Stimulated activated CD4-positive, alpha-beta T cell treated with anti-CD3 and anti-CD28 coated beads, TNF-alpha, amount 100 ng/mL, for 1 hour (primary cell): ENCODE measurements at places on chromosomes 11 and 22.

DNA sequence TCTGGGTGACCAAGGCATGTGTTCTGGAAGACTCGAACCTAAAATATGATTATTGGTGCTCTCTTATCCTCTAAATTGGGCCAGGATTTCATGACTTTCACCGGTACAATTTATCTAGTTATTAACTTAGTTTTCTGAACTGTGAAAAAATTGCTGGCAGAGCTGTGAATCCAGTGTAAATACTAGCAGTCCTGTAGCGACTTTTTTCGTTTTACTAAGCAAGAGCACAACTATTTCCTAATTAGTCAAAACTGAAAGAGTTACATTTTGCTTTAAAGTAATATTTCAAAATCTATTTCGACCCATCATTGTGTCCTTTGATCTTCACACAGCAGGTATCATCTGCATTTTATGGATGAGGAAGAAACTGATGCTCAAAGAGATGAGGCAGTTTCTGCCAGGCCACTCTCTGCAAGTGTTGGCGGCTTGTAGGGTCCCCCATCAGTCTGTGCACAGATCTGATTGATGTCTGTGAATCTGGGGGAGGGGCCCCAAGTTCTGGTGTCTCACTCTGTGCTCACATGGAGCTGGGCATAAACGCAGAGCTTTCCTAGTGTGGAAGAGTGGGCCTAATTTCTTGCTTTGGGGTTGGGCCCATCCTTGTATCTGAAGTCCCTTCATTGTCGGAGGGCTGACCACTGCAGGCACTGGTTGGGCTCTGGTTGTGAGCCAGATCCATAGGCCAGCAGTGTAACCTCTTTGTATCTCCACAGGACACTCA is 1.4 kb upstream of the TRMT2A start:
- DNase-seq, result no peak

DNA sequence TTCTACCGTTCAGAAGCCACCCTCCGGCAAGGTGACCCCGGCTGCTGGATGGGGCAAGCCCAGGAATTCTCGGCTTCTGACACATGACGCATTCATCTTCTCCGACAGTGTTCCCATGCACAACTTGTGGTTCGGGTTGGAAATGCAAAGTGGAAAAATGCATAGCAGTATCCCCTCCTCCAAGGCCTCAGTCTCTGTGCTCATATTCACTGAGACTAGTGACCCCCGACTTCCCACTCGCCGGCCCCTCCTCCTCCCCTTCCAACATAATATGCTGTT is 70.0 kb upstream of the NTM start:
- no peak for DNase-seq

DNA sequence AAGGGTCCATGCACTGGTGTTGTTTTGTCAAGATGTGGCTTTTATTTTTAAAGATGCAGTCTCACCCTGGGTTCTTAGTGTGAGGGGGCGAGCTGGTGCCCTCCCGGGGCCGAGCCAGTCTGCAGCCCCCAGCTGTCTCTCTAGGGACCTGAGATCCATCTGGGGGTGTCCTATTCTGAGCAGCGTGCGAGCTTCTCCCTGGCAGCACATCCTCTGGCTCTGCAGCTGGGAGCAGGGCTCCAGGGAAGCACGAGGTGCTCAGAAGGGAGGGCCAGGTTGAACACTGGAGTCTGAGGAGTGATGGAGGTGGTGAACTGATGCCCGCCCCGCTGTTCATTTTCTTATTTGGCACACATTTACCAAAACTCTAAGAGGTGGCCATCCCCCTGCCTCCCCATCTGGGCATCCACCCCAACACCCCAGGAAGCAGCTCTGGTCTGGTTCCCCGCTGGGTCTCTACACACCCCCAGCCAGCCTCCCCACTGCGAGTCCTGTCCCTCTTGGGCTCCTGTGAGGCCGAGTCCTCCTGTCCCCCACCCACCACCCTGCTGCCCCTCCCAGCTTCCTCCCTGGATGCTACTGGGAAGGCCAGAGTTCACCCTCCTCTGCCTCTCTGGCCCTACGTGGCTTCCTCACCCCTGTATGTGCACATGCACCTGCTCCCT is 956.4 kb downstream of the BRD1 start:
- DNase-seq, result no peak

DNA sequence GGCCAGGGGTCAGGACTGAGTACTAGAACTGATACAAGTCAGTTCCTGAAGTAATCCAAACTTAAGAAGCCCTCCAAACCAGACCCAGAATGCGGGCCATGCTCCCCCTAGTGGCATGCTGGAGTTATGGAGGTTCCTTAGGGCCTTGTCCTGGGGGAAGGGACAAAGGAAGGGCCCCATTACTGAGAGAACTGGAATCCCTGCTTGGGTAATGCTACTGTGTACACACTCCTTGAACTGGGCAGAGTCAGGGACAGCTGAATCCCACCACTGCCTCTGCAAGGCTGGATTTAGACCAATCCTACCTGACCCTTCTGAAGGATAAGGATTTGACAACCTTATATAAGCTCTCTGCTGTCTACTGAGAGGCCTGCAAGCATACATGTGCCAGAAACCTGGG is 97.3 kb upstream of the AKIP1 start:
- no peak for DNase-seq

GRCh38 chr11:69501891-69502860 is 20.7 kb downstream of the LINC01488 start:
- DNase-seq, result no peak

DNA sequence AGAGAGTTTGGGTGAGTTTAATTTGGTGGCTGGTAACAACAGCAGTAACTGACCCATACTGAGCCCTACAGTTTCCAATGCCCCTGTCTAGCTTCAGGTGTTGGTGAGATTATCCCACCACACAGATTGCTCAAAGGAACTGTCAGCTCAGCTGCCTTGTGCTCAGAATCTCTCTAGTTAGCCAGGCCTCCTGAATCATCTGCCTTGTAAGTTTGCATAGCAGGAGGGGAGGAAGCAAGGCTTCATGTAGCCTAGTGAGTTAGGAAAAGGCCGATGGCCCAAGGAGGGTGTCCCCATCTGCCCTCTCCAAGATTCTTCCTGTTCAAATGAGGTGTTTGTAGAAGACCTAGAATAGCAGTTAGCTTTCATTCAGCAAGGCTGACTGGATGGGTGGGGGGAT is 74.3 kb downstream of the MICAL2 start:
- no peak for DNase-seq

GRCh38 chr11:69211540-69211919 is 55.8 kb downstream of the SMIM38 start:
- DNase-seq, result no peak

DNA sequence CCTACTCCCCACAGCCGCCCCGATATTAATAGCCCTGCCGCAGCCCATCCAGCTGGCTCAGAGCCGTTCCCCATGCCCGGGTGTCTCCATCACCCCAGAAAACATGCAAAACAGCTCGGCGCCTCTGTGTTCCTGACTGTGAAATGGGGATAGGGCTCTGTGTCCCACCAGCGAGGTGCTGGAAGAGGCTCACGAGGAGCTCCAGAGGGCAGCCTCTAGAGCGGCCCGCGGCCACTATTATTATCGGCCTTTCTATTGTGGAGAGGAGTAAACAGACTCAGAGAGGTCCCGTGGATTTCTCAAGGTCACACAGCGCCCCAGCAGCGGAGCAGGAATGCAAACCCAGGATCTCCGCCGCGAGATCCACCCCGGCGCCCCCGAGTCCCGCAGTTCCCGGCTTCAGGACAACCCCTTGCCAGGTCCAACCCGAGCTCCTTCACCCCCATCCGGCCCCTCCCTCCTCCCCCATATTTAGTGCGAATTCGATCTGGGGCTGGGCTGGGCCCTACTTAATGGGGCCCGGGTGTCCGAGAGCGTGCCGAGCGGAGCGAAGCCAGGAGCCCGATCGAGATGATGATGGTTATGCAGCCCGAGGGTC is at the start of gene ACTN3:
ACTN3 (plus strand) TSS at position 536 of the 598 bp plus-strand sequence; CDS start at position 571, 35 bp downstream.
- no peak for DNase-seq

DNA sequence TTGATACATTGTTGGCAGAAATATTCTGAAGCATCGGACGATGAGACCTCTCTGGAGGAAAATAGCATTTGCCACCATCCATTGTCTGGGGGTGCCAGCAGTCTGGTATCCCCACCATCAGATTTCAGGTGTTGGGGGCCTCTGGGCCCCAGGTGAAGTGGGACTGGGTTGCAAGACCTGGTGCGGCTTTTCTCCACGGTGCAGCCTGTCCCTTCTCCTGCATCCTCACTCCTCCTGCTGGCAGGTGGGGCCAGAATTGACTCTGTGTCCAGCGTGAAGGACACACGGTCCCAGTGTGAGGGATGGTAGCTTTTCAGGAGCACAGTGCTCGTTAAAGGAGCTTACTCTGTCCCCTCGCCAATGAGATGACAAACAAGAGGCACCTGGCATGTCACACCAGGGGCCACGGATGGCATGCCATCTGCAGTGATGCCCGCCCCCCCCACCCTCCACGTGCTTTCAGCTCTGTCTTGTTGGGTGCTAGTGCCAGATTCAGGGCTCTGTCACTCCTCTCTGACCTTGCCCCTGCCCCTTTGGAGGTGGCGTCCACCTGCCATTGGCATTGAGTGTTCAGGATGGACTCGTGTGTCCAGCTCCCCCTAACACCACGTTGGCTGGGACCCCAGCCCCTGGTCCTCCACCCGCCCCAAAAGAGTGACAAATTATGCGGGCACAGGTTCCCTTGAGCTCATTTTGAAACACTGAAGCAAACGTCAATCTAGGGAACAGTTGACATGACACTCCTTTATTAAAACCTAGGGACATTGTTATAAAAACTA is 62.4 kb downstream of the PARVG start:
- DNase-seq, result no peak

DNA sequence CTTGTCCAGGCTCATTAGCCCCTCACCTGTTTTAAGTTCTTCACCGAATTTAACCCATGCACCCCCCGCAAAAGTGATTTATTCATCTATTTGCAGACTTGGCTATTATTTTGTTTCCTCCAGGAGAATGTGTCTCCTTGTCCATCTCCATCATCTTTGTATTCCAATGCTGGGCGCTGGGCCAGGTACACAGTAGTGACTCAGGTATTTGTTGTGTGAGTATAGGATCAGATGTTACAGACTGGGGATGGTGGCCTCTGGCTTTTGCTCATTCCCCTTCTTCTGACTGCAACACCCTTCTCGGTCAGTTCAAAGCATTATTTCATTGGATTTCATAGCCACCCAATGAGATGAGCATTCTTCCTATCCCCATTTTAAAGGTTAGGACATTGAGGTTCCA is 408.2 kb downstream of the MN1 start:
- DNase-seq, result no peak

- DNase-seq, result no peak
Measured at GRCh38 chr11:3182462-3182852, 17.3 kb upstream of the OSBPL5 start.

DNA sequence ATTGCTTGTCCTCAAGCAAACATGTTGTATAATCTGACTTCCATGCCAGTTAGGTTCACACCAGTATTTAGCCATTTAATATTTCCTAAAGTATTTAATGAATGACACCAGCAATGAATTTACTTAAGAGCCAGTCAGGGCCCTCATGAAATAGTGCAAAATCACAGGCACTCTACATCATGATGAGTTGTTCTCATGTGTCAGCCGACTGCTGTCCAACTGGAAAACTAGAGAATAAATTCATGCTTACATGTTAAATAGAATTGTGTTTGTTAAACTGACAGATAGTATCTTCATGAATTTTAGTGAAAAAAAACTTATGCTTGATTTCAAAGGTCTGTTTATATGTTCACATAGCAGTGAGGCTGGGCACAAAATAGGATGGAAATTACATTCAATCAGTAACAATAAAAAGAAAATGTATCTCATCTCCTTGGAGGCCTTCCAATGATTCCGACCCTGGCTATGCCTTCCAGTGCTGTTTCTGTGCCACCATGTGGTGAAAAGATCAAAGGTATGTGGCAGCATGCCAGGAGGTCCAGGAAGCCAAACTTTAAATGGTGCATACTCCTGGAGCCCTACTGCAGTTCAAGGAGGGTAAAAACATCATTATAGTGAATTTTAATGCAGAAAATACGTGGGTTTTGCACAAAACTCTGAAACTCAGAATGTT is 45.2 kb downstream of the CTSC start:
- DNase-seq, result no peak

- DNase-seq, result no peak
Measured at GRCh38 chr11:100827934-100828661, 141.0 kb downstream of the ARHGAP42 start.

DNA sequence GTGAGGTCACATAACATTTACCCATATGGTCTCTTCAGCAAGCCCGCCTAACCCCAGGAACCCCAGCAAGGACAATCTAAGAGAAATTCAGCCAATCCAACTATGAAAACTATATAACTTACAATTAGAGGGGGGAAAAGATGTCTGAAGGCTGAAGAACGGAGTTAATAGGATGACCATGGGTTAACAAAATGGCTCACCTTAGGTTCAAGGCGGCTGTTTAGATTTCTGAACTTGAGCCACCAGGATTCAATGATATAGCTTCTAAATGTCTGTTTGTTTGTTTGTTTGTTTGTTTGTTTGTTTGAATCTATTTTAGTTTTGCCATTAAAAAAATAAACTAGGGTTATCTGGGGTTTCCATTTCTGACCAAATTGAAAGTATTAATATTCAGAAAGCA is 109.8 kb upstream of the ZC3H12C start:
- no peak for DNase-seq
